ENCODE measurements at places on chromosomes 4 and X.

DNA sequence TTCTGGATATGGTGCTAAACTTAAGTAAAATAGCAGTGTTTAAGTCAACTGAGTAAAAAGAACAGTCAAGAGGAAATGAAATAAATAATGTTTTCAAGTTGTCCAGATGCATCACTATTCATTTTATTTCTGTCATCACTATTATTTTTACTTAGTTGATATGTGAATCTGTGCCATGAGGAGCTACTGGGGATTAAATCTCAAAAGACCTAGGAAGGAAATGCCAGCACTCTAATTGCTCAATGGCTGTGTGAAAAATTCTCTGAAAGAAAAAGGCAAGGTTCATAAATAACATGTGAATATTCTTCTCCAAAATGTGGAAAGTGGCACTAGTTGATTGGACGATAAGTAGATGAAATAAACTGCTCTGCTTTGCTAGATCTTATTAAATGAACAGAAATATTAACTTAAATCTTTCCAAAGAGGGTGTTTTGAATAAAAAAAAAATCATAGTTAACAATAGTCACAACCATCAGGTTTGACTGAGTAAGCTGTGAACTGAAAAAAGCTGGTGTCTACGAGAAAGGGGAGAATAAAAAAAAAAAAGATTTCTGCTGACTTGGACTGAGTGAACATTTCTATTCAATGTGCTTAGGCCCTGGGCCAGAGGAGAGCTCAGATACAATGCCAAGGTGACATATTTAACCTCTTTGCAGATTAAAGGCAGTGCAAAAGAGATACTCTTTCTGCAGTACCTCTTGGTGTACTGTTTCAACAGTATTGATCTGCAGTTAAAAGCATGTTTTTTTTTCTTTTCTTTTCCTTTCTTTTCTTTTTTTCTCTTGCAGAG, 1.6 kb downstream of the SPARCL1 start:
- DNase-seq: no peak

- no peak for DNase-seq
These were observed at the start of gene PAGE2B for GRCh38 chrX:55074851-55075467. Gene PAGE2B (plus strand): TSS chrX:55075030. CDS start chrX:55076042, 1,012 bp downstream.

GRCh38 chrX:107619885-107620322, 8.4 kb upstream of the PRPS1 start:
- no peak for DNase-seq

DNA sequence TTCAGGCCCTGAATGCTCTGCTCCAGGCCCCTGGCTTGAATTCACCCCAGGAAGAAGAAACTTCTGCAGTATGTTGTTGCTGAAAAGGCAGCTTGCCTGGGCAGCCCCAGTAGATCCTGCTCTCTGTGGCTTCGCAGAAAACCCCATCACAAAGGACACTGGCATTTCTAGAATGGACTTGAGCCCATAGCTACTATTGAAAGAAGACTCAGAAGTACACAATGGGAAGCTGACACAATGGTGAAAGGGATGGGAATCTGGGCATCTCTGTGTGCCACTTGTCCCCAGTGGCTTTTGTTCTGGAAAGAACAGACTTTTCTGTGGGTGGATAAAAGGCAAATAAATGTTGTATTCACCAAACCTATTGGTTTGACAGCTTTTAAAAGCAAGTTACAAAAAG, 67.4 kb upstream of the SCML1 start:
- DNase-seq: no peak

DNA sequence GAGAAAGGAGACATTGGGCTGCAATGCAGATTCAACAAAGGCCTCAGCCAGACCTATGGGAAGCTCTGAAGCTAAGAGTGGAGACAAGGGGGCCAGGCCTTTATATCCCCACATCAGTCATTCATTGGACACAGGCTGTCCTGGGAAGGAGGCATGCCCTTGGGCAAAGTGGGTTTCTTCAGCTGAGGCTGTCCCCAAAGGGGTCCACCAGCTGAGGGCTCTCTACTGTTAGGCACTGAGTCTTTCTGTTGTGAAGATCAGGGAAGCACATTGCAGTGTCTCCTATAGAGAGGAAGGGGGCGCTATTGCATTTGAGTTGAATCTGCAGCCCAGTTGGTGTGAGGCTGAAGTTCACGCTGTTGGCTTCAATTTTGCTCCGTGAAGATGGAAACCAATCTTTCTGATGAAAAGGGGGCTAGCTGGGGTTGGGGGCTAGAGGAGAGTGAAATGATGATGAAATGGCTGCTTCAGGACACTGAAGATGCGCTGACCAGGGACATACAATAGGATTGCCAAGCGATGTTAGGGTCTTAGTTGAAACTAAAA, 48.0 kb downstream of the SLC25A5 start:
- no peak for DNase-seq

DNA sequence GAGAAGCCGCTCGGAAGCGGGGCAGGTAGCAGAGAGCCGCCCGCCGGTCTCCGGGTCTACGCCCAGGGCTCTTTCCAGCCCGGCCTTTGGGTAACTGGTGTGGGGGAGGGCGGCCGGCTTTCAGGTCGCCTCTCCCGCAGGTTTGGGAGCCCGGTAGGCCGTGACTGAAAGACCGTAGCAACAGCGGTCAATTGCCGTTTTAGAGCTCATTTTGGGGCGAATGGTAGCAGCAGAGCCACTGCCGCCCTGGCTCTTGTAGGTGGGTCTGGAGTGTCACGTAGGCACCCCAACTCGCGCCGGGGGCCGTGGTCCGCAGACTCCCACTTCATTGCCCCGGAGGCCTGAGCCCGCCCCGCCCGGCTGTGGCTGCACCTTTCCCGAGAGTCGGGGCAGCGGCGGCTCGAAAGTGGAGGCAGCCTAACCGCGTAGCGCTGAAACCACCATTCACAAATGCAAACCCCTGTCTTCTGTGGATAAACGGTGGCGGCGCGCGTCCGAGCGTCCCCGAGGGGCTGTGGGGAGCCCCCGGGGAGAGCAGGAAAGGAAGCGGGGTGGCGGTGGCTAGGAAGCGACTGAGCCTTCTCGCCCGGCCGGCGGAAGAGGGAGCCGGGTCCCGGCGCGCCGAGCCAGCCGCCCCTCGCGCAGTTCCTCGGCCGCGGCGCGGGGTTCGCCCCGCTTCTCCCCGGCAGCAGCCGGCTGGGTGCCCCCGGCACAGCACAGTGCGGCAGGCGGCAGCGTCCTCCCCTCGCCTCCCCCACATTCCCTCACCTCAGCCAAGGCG, 2185.1 kb upstream of the TENM3 start:
- DNase-seq: no peak

Measured in skeletal muscle cell (primary cell).